ENCODE measurements at places on chromosomes 11 and 22. TPM values are rescaled to one million over a fixed set of nuclear protein-coding genes. Genes with fewer than 3 reads are reported as not detected.

DNA sequence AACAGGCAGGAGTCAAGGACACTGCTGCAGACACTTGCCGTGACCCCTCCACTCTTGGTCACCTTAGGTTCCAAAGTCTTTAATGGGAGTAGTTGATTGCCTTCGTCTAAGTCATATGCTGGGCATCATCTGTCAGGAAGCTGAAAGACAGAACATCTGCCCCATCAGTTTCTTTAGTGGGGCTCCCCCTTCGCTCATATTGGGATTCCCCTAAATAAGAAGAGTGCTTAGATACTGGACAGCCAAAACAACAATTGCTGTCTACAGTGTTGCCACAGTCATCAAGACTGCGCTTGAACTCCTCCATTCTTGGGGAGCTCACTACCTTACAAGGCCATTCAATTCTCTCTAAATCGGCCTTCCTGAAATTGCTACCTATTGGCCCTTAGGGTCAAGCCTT, 58.5 kb downstream of the UBASH3B start:
- DNase-seq, result no peak

DNA sequence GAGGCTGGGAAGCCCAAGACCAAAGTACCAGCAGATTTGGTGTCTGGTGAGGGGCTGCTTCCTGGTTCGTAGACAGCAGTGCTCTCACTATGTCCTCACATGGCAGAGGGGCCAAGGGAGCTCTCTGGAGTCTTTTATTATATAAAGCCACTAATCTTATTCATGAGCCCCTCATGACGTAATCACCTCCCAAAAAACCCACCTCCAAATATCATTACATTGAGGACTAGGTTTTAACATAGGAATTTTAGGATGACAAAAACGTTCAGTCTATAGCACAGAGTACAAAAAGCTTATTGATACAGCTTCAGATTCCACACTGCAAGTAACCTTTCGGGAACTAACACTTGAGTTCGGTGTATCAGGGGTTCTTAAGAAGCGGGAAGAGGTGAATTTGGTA, 4.1 kb upstream of the MS4A18 start:
- DNase-seq, result no peak

DNA sequence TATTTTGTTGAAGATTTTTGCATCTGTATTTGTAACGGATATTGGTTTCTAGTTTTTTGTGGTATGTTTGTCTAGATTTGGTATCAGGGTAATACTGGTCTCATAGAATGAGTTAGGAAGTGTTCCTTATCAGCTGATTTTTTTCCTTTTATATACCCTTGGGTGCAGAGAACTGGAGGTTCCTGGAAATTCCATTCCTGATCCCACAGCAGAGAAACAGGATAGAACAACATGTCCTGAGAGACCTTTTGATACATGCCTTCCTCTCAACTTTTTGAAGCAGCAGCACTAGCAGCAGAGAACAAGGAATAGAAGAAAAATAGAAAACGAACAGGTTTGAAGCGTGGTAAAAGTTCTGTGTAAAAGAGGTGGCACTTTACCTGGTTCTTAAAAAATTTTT, 36.8 kb downstream of the BIRC2 start:
- DNase-seq, result no peak

- DNase-seq, result no peak
These were observed 16.5 kb upstream of the PAX6 start for GRCh38 chr11:31827455-31828206.

Gene AGBL2
- 0.38 TPM for total RNA-seq

Measured in bronchial epithelial cell (primary cell).